Left lobe of liver (tissue), 2 donors: ENCODE measurements at places on chromosomes 5 and 9. TPM values are rescaled to one million over a fixed set of nuclear protein-coding genes. Genes with fewer than 3 reads are reported as not detected.
A peak's percentile ranks its signal among the peaks of the same experiment; 100 is the strongest.

- no peak for DNase-seq
These were observed 263.4 kb downstream of the SEC61B start for GRCh38 chr9:99485459-99485858.

GRCh38 chr9:36263683-36264082 lies 5.4 kb upstream of the GNE start:
- DNase-seq: no peak

- DNase-seq: peak; percentile 18
These were observed 1.9 kb downstream of the FNBP1 start for GRCh38 chr9:130040984-130041647.

- DNase-seq: peak; percentile 21
These were observed 47.4 kb downstream of the FNBP1 start for GRCh38 chr9:129995409-129996160.

DNA sequence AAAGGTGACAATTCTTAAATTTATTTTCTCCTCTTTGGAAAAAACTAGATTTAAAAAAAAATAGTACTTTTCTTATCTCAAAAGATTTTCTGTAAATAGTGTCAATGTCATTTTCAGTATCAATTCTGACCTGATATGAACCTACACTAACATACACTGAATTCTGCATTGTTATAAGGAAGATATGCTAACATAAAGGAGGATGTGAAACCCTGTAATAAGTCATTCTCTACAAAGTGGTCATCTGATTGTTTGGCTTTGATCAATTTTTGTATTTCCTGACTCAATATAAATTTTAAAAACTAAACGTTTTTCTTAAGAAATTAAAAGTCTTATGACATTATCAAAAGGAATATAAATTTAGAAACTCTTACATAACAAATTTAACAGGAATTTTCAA lies 233.6 kb upstream of the EDIL3 start:
- DNase-seq: no peak

DNA sequence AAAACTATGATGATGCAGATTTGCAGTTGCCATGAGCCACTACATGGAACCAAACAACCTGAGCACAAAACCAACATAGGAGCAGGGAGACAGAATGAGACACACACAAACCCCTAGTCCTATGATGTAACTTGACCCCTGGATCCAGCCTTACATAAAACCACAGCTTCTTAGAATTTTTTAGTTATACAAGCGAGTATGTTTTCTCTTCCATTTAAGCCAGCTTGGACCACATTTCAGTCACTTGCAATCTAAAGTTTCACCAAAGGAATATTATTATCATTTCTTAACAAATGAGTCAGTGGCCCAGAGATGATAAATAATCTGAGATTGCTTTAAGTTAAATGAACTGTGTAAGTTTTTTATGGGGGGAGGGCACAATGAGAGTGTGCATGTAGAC lies 6.8 kb downstream of the SPOCK1 start:
- no peak for DNase-seq

GRCh38 chr5:76607353-76607871 lies 15.8 kb downstream of the F2RL2 start:
- no peak for DNase-seq

Gene RLN2
- total RNA-seq: not detected

DNA sequence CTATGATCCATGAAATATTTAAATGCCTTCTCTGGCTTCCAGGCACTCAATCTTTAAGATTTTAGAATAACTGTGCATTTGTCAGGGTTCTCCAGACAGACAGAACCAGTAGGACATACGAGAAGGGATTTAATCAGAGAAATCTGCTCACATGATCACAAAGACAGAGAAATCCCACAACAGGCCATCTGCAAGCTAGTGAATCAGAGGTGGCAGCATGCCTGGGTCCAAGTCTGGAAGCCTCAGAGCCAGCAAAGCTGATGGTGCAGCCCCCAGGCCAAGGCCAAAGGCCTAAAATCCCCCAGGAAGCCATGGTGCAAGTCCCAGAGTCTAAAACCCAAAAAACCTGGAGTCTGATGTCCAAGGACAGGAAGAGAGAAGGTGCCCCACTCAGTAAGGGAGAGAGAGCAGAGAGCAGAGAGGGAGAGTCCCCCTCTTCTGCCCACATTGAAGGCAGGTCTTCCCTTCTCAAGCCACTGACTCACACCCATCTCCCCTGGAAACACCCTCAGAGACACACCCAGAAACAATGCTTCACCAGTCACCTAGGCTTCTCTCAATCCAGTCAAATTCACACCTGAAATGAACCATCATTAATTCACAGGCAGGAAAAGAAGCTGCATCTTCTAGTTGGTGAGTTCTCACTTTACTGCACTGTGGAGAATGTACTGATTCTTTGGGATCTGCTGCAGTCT lies 48.7 kb downstream of the CAMSAP1 start:
- DNase-seq: no peak

Gene SLC25A2
- 0.25 TPM for total RNA-seq

DNA sequence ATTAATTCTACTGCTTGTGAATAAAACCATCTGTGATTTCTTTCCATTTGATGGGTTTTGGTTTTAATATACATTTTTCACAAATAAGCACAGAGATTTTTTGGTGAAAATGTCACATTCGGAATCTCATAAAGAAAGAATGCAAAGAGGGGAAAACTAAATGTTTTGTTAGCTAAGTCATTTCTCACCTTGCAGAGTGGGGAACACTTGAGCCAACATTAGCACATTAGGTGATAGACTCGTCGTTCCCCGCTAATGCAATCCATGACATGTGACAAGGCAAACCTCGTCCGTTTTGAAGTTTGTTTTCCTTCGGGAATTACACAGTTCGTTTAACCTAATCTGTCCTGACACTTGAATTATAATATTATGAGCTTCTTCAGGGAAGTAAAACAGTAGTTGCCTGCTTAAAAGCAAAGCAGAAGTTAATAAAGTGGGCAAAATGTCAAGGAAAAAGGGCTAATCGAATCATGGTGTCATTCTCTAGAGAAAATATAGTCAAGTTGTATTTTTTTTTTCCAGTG lies 95.8 kb upstream of the LMX1B start:
- DNase-seq: no peak

Gene GOLPH3
- 66.6 TPM for total RNA-seq

DNA sequence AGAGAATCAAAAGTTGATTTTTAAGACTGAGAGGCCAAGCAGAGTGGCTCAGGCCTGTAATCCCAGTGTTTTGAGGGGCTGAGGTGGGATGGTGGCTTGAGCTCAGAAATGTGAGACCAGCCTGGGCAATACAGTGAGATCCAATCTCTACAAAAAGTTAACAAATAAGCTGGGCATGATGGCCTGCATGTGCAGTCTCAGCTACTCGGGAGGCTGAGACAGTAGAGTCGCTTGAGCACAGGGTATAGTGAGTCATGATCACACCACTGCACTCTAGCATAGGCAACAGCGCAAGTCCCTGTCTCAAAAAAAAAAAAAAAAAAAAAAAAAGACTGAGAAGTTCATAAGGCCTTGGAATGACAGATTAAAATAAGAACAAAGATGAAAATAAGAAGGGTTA lies 177.2 kb downstream of the TMEM232 start:
- no peak for DNase-seq

Gene ARHGEF37
- 6.5 TPM for total RNA-seq

- no peak for DNase-seq
These were observed 73.0 kb downstream of the KCNIP1 start for GRCh38 chr5:170576602-170577535.

GRCh38 chr5:77123057-77123456 lies 36.0 kb upstream of the ZBED3 start:
- no peak for DNase-seq

DNA sequence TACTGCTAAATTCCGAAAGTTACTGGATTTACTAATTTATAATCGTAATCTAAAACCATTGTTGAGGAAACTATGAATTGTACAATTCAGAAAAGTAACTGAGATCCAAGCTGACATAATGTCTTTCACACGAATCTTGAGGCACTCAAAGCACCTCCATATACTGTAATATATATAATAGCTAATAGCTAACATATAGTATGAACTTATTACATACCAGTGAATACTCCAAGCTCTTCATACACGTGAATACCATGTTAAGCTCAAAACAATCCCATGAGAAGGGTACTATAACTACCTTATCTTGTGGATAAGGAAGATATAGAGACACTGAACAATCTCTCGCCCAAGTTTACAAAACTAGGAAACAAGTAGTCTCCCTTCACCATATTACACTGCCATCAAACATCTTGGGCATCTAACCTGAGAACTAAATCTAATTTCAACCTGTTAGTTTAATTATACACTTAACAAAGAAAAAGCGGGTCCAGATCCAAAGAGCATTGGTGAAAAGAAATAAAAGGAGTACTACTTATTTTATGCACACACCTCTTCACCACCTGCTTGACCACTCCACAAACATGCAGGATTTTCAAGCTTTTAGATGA lies 1.0 kb downstream of the NUDCD2 start:
- DNase-seq: no peak

- no peak for DNase-seq
These were observed 77.0 kb upstream of the TBC1D2 start for GRCh38 chr9:98332405-98332831.

Gene RIGI
- 2.9 TPM for total RNA-seq

- no peak for DNase-seq
These were observed 187.8 kb upstream of the VCAN start for GRCh38 chr5:83283761-83284160.

- no peak for DNase-seq
These were observed 5.1 kb downstream of the POU5F2 start for GRCh38 chr5:93736284-93736683.

- DNase-seq: no peak
These were observed 290.5 kb downstream of the DOCK8 start for GRCh38 chr9:504921-505740.

DNA sequence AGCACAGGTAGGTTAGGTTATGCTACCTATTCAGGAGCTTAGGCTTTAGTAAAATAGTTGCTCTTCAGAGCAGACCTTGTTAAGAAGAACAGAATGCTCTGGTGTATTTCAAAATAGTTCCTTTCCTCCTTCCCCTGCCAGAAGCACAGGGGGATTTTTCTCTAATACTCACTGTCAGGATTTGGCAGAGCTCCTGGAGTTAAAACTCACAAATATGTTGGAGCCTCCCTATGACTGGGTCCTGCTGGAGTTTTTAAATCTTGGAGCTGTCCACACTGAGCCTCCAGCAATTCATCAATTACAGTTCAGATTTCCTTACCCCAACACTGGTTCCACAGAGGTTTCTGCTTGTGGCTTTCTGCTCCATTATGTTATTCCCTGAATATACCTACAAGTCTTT lies 1233.8 kb upstream of the WWC1 start:
- no peak for DNase-seq

DNA sequence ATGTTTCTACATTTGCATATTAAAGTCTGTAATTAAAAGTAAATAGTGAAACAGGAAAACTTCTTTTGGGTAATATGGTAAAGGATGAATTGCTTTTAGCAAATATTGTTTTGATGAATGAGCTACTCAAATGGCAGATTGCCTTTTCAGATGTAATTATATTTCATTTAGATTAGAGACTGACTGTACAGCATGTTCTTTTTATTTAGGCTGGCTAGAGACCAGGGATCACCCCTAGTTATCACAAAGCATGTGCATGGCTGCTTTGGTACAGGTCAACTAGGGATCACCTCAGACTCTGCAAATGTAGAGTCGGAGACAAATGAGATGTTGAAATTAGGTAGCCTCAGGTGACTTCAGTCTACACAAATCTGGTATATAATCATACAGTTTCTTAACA lies 214.9 kb upstream of the SEMA6A start:
- DNase-seq: no peak

Gene ITGA2
- total RNA-seq: 0.30 TPM

Gene NR5A1
- 0.40 TPM for total RNA-seq

- no peak for DNase-seq
These were observed 49.2 kb upstream of the STXBP1 start for GRCh38 chr9:127562841-127563401.

Gene GNAQ
- 16.2 TPM for total RNA-seq

DNA sequence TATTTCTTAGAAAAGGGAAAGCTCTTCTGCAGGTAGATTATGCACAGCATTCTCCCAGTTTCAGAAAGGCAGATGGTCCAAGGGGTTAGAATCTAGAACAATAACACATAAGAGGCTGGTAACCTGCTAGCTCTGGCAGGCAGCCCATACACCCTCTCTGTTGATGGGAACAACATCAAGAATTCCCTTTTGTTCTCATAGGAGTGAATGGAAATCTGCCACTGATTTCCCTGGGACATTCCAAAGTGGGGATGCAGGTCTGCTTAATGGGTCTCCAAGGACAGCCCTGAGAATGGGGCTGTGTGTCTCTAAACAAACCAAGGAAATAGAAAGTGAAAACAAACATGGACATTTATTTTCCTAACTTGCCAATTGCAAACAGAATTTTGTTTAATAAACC lies 456.8 kb downstream of the EBF1 start:
- DNase-seq: no peak

GRCh38 chr9:114348261-114348905 lies 18.7 kb downstream of the ORM2 start:
- DNase-seq: no peak

DNA sequence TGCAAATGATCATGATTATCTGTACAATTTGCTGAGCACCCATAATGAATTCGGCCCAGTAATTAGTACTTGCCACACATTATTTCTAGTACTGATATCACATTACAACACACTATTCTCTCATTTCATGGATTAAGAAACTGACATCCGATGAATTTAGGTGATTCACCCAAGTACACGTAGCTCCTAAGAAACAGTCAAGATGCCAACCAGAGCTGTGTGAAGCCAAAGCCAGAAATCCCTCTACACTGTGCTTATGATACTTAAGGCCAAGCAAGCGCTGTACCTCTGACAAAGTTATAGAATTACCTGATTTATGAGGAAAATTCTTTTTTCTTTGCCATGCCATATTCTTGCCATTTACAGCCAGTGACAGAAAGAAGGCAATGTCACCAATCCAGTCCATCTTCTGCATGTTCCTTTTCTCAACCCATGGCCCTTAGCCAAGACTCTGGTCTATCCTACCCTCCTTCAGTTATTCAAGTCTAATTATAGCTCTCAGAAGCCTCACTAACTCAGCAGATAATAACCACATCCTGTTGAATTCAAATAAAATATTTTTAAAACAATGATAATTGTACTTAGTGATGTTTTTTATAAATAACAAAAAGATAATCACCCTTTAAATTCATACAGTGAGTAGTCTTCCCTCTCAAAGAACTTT lies 74.3 kb upstream of the PTGER4 start:
- no peak for DNase-seq
